ENCODE measurements at places on chromosomes 2 and 18. TPM values are rescaled to one million over a fixed set of nuclear protein-coding genes. Genes with fewer than 3 reads are reported as not detected.

DNA sequence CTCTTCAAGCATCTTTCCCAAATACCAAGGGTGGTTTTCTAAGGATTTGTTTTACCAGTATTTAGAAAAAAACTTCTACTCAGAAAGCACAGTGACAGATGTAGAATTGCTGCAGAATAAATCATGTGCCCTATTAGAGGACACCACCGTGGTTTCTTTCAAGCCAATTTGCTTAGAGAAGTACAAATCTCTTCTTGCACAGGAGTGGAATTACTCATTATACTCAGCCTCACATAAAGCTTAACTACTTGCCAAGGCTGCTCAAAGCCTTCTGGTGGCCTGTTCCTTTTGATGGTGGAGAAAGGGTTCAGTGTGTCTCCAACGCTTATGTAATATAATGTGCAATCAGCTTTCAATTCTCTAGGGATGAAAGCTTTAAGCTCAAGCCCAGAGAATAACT, 66.5 kb upstream of the CTNNA2 start:
- no peak for DNase-seq

- DNase-seq: no peak
These were observed 146.0 kb upstream of the MAP3K20 start for GRCh38 chr2:172929644-172930043.

- DNase-seq: no peak
These were observed 99.6 kb upstream of the CTAGE1 start for GRCh38 chr18:22517356-22517755.

DNA sequence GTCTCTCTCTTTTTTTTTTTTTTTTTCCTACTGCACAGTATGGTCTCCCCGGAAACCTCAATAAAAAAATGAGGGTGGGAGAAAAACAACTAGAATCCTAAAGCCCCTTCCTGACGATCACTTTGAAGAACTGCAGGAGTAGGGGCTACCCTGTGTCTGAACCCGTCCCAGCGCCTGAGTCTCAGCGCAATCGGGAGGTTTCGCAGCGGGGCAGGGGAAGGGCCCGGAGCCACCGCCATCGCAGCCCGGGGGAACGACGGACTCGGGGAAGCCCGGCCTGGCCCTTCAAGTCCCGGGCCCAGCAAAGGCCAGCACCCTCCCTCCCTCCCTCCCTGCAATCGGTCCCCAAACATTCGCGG, 411 bp downstream of the NARS1 start:
- no peak for DNase-seq

DNA sequence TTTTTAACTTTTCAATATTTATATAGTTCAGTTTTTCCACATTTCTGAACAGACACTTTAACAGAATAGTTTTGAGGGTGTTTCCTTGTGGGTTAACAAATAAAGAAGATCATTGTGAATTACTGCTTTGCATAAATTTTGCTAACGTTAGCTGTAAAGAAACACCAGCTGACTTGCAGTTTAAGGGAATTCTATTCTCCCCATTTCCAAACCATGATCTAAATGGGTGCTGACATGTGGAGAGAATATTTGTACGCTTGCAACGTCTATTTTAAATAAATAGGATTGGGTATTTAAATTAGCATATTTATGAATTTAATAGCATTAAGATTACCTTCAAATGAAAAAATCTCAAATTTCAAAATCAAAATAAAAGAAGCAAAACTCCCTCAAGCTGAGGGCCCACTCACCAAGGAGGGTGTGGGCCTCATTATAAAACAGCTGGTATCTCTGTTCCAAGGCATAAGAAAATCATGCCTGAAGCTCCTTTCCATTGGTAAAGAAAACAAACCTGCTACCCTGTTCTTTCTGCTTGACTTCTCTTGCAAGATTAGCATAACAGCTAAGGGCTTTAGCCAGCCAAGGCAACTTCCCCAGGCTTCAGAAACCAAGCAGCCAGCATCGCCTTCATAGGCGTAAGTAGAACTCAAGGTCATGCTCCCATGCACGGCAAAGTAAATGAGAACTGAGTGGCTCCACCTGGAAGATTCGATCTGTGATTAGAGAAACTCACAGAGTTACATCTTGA, 3.2 kb downstream of the MRO start:
- DNase-seq: no peak

GRCh38 chr18:25169701-25170100, 182.3 kb downstream of the ZNF521 start:
- DNase-seq: peak; percentile 26

- no peak for DNase-seq
These were observed 536.4 kb upstream of the PIK3C3 start for GRCh38 chr18:41418598-41418997.

- DNase-seq: no peak
These were observed 755 bp upstream of the ATP9B start for GRCh38 chr18:79068341-79068936.

DNA sequence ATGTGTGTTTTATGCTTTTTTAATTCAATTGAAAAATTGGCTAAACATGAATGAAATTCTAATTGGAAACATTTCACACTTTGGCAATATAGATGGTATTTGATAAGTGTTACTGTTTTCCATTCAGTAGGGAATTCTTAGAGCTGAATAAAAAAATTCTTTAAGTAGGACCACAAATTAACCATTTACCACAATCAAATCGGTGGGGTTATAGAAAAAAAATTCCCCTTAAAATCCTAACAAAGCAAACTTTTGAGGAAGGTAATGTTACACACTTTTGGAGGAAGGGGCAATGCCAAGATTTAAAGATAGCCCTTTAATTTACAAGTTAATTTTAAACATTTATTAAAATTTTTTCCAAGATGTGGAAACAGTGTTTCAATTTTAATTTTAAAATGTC, 279.0 kb upstream of the FIGN start:
- DNase-seq: no peak

The GPR55 gene
- not detected for total RNA-seq

The L3MBTL4 gene
- not detected for total RNA-seq

The COL6A3 gene
- 596 TPM for total RNA-seq

The TOGARAM2 gene
- total RNA-seq: not detected

The CELF4 gene
- not detected for total RNA-seq

The C1QL2 gene
- total RNA-seq: not detected

The AQP4 gene
- total RNA-seq: not detected

Measured in HFFc6 (cell line).